GM03348 (cell line): ENCODE measurements at places on chromosomes 1 and 21.
A peak's percentile ranks its signal among the peaks of the same experiment; 100 is the strongest.

- peak; percentile 62 for DNase-seq
Measured at GRCh38 chr1:22105611-22106207, 37.2 kb downstream of the WNT4 start.

DNA sequence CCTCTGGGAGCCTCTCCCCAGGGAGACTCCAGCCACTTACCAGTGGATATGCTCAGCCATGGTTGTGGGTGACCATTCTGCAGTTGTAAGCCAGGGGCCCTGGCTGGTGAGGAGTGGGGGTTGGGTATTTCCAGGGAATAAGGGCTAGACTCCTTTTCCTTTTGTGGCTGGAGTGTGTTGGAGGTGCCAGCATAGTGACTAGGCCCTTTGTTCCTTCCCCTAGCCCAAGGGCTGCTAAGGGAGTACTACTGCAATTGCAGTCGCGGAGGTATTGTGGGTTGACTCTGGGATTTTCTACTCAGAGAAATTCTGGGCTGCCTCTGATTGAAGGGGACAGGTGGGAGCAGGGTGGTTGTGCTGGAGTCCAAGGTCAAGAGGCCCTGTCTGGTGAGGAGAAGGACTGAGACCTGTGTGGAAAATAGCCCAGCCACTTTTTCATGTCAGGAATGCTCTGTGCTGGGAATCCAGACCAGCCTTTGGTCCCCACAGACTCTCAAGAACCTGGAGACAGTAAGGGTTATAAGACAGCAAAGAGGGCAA is 43.1 kb downstream of the MROH9 start:
- DNase-seq: no peak

DNA sequence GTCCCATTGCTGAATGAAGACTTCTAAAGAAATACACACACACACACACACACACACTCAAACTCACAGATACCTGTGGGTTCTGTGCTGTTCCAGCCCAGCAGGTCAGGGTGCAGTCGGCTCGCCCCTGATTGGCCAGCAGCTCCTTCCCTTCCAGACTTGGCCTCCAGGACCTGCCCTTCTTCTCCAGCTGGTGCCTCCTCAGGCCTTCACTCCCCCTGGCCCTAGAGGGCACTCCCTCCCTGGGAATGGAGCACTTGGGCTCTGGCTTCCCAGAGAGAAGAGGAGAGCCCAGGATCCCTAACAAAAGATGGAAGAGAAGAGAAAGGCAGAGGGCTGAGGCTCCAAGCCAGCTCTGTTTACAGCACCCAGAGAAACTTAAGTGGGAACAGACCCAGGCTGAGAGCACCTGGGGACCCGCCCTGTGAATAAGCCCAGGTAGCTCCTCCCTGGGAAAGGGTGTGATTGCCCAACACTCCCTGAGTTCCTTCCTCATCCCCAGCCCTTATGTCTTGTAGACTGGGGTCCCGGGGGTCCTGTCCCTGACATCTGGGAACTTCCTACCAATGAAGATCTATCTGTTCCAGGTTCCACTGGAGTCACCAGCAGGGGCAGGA is at the start of gene PGLYRP3:
PGLYRP3 (minus strand) TSS at position 383 of the 617 bp plus-strand sequence. CDS start 2,287 bp downstream, outside the sequence.
- no peak for DNase-seq

DNA sequence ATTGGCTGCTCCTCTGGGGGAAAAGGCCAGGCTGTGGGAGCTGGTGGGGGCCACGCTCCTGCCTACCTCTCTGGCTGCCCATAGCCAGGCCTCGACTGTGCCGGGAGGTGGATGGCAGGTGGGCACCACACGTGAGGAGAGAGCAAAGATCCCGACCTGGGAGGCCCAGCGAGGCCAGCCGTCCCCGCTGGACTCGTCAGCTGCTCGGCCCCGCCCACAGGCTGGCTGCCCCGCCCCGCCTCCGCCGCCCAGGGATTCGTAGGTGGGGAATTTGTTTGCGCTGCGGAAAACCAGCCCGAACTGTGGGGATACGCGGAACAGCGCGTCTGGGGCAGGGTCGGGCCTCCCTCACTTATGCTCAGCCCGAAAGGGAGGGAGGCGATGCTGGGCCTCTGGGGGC is 31.7 kb downstream of the TP73 start:
- peak; percentile 69 for DNase-seq

- no peak for DNase-seq
Measured at GRCh38 chr1:12059722-12060464, 3.2 kb upstream of the TNFRSF8 start.
